ENCODE measurements at places on chromosomes 5 and 9. TPM values are rescaled to one million over a fixed set of nuclear protein-coding genes. Genes with fewer than 3 reads are reported as not detected.

Gene UBE2QL1
- not detected for total RNA-seq

Gene ANKRD18B
- total RNA-seq: not detected

DNA sequence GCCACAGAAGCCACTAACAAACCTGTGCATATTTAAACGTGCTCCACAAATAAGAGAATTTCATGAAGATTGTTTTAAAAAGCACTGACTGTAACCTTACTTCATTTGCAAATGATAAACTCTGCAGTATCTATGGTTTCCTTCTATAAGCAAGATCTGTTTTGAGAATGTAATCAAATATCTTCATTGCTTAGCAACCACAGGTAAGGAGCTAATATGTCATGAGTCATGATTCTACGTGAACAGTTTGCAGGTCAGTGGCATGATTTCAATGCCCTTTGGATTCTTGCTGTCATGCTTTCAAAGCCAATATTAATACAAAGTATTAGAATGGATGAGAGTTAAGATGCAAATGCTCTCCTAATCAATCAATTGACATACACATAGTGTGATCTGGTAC lies 325.0 kb downstream of the EDIL3 start:
- DNase-seq: no peak

Gene SCGB3A2
- not detected for total RNA-seq

Gene MYMK
- total RNA-seq: not detected

Gene ACTBL2
- not detected for total RNA-seq

DNA sequence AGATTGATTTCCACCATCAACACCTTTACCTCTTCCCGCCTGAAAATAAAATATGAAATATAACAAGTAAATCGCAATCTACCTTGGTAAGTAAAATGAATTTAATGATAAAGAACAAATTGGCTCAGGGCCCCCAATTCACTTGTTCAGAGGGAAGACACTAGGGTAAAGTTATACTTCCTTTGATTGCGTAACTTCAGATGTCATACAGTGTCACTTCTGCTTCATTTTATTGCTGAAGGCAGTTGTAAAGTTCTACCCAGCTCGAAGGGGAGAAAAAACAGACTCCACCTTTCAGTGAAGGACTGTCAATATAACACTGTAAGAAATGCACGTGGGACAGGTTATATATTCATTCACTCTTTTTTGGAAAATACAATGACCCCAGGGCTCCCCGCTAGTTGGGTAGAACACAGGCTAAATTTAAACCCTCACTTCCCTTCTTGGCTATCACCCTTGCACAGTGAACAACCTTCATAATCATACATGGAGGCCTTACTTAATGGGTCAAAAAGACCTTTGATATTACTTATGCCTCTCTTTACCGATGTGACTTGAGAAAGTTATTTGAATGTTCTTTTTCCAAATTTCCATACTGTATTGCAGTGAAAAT lies 848.8 kb downstream of the MAT2B start:
- DNase-seq: no peak

Gene ALDH7A1
- 4.8 TPM for total RNA-seq

- DNase-seq: no peak
Measured at GRCh38 chr9:92439921-92440750, 15.9 kb upstream of the OMD start.

Gene GNG10
- 17.2 TPM for total RNA-seq

Gene RNF183
- 0.27 TPM for total RNA-seq

Gene ST8SIA4
- 31.6 TPM for total RNA-seq
